ENCODE measurements at places on chromosomes 5 and 9.

GRCh38 chr5:33046091-33046490 is 335.0 kb downstream of the NPR3 start:
- DNase-seq, result no peak

GRCh38 chr9:128419061-128419925 is 1.4 kb upstream of the CERCAM start:
- DNase-seq, result no peak

DNA sequence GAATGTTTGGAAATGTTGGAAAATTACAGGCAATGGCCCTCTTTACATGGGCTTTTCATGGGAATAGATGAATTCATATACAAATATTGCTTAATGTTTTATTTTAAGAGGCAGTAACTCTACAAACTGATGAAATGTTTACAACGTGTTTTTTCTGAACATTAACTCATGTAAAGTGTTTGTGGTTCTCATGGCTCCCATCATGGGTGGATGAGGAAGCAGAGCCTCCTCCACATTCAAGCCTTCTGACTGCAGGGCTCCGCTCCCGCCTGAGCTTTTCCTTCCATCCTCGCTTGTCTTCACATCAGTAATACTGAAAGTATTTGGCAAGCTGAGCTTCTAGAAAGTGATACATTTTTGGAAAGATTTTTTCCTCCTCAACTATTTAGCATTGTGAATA is 204.2 kb downstream of the ARHGAP26 start:
- DNase-seq, result no peak

DNA sequence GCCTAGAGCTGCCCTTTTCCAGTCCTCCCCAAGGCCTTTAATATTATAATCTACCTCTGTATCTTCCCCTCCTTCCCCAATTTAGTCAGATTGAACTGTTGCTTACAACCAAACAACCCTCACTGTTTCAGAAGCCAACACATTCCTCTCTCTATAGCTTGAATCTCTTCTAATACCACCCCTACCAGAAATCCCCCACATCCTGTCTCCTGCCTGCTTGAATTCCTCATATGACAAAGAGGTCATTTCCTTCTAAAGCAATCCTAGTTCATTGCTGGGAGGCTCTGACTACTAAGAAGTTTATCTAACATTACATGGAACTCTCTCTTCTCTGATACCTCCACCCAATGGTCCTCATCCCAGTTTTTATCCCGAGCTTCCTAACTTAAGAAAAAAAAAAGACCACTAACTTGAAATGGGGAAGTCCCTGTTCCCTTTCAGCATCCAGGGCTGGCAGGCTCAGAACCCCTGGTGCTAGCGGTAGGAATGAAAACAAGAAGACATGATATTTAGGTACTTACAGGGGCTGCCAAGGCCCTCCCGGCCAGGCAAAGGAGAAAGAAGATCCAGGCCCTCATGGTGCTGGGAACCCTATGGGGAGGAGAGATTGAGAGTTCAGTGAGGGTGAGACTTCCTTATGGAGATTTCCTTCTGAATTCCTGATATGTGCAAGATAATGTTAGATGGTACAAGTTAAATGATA is 11.0 kb downstream of the SPARC start:
- no peak for DNase-seq

GRCh38 chr9:99825172-99826046 is 3.7 kb downstream of the NR4A3 start:
- no peak for DNase-seq

DNA sequence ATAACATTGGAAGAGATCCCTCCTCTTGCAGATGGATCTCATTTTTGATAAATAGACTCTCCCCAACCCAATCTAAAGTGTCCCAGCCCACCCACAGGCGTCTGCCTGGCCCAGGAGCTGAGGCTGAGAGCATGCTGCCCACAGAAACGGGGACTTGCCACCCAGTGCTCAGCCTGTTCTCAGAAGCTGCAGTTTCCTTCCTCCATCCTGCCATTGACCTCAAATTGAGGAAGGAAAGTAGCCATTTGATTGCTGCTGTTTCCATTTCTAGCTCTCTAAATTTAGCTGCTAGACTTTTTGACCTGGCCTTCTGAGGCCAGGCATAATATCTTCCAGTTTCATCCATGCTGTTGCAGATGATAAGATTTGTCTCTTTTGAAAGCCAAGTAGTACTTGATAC is 31.1 kb upstream of the FRMD3 start:
- no peak for DNase-seq

- DNase-seq, result no peak
These were observed 240.2 kb upstream of the SEMA6A start for GRCh38 chr5:116814626-116815385.

DNA sequence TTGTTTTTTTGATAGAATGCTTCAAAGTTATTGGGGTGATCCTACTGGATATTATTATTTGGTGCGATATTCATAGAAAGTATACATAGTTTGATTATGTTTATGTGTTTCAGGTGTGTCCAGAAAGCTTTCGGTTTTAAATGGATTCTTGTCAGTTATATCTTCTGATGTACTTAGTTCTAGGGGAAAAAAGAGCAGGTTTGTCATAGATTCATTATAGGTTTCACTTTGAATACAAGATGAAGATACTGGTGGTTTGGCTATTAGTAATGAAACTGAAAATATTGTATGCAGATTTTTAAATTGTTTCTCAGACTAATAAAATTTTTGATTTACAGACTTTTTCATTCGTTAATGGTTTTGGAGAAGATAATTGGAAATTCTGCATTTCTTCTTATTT is 98.9 kb downstream of the MAN2A1 start:
- DNase-seq, result no peak

- no peak for DNase-seq
These were observed 62.8 kb downstream of the SV2C start for GRCh38 chr5:76145945-76146344.

DNA sequence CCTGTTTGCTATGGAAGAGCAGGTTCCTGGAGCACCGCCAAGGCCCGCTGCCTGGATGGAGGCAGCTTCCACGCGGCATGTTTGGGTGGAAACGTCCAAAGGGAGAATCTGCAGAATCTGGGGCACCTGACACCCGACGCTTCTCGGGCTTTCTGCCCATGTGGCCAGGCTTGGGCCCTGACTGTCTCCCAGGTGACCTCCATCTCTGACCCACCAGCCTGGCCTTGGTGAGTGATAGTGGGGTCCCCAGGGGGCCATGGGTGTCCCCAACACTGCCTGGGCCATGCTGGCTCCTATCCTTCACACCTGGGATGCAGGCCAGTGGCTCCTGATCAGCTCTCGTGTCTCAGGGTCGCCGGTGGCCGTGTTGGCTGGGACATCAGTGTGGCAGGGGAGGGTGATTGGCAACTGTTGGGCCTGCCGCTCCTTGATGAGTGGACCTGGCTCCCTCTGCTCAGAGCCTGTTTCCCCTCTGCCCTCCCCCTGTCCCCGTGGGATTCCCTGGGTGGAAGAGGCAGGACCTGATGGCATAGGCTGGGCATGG is 34.0 kb downstream of the GLT6D1 start:
- DNase-seq, result no peak

DNA sequence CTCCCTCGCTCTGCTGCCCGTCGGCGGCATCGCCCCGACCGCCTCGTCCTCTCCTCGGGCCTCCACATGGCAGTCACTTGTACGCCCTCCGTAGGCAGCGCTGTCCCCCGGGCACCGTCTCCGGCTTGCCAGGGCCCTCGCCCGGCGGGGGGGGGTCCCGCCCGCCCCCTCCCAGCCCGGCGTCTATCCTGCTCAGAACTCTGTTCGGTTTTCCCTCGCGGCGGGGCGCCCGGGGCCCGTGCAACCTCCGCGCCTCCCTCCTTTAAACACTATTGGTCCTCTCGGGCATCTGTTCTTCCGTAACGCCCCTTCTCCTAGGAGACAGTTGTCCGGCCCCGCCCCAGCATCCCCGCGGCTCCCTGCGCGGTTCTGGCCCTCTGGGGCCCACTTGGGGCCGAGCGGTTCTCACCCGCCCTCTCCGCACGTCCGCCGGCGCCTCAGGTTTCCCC is 831 bp downstream of the ODF2 start:
- DNase-seq, result peak; percentile 33

GRCh38 chr9:23717505-23717904 is 108.5 kb downstream of the ELAVL2 start:
- DNase-seq, result peak; percentile 58

- DNase-seq, result no peak
These were observed 3.0 kb downstream of the TLE4 start for GRCh38 chr9:79574781-79575180.

GRCh38 chr9:79224672-79225433 is 346.9 kb upstream of the TLE4 start:
- DNase-seq, result no peak

DNA sequence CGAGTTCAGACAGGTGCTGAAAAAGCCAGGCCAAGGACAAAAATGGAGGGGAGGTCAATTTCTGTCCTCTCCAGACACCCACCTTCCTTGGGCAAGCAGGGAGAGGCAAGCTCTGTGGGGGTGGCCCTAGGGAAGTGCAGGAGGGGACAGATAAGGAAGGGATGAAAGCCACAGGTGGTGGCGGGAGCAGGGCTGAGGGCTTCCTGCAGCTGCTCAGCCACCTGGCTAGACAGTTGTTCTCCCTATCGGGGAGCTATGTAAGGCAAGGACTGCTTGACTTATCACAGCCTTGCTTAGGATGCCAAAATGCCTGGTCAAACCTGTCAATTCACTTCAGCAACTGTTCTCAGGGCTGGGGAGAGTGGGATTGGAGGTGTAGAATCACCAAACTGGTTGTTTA is 266.1 kb downstream of the ZSWIM6 start:
- no peak for DNase-seq

DNA sequence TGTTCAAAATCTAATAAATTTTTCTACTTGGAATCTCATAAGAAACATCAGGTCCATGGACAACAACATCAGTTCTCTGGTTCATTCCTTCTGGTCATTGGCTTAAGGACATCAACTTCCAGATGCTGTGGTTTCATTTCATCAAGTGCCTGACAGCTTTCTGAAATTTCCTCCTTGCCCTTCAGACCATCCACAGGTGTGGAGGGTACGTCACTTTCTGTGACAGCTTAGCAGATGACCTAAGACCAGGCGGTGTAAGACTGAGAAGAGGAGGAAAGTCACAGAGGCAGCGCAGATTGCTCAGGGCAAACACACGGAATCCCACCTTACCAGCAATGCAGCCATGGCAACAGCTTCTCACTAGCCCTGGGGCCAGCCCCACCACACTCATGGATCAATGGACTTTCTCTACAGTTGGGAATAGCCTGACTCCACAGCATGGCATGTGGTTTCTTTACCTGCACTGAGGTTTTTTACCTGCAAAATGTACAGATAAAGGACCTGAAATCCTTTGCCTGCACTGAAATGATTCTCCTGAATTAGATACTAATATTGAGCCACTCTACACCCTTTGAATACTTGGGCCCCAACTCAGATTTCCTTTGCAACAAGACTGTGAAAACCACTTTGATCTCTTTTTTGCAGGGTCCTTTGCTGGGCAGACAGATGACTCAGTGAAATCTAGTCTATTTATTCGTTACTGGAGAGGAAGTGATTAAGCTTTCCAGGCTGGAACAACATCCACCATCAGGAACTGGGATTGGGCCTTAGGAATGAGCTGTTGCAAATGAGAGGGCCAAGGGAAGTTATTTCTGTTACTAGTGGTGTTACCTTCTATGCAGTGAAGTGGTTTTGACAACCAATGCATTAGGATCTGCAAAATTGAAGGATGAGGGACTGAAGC is 26.9 kb downstream of the TICAM2 start:
- no peak for DNase-seq

GRCh38 chr9:131739959-131740648 is at the start of gene RAPGEF1:
Gene RAPGEF1 (minus strand): TSS chr9:131740076. CDS start chr9:131739830, 246 bp downstream.
- no peak for DNase-seq

DNA sequence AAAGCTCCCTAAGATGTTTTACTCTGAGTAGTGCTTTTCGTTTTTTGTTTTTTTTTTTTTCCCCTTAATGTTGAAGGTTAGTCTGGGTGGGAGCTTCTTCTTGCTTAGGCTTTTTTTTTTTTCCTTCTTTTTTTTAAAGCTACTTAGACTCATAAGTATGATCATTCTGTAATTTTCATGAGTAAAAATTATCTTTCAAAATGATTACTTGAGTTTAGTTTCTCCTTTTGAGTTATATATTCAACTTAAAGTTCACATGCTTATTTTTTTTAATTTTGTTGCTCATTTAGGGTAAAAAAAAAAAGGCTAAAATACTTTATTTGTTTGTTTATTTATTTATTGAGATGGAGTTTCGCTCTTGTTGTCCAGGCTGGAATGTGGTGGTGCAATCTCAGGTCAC is 2.9 kb downstream of the RBM27 start:
- no peak for DNase-seq

DNA sequence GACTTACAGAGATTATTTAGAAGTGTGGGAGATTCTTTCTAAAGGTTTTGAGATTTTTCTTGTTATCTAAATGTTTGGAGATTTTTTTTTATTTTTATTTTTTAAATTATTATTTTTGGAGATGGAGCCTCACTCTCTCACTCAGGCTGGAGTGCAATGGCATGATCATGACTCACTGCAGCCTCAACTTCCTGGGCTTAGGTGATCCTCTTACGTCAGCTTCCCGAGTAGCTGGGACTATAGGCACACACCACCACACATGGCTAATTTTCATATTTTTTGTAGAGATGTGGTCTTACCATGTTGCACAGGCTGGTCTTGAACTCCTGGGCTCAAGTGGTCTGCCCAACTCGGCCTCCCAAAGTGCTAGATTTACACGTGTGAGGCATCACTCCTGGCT is 694.5 kb downstream of the TLE1 start:
- DNase-seq, result no peak

- DNase-seq, result peak; percentile 39
These were observed 20.4 kb upstream of the ZNF354B start for GRCh38 chr5:178839319-178839704.

DNA sequence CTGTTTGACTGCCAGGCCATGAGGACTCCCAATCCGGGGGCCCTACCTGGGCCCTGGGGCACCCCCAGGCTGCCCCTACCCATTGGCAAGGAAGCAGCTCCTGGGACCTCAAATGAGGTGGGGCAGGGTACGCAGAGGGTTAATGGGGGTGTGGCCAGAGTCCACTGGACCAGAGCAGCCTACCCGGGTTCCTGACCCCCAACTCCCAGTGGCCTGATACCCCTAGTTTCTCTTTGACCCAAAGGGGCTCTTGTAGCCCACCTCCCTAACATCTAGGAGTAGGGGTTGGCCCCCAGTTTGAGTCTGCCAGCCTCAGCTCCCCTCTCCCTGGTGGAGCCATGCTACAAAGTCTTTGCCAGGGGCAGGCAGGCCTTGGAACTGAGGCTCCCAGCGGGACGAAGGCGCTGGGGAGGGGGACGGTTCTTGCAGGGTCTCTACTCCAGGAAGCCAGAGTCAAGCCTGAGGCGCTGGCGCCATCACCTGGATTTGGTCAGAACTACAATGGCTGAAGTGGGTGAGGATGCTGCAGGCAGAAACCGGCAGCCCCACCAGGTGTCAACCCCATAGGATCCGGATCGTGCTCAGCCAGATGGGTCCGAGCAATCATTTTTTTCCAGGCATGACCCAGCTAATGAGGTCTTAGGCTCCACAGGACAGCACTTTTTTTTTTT is 8.4 kb upstream of the CERCAM start:
- no peak for DNase-seq

DNA sequence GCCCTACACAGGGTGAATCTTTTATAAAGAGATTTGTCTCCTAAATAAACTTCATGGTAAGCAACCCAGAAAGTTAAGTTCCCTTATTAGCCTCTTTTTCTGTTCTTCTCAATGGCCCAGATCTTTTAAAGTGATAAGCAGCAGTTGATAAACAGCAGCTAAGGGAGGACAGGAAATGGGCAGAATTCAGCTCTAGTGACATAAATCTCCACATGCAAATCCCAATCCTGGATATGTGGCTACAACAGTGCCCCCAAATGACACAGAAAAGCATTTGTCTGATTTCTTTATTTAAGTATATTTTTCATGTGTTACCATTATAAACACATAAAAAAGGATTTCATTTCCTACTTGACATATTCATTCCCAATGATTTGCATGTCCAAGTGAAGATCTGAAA is 199.0 kb downstream of the DTWD2 start:
- no peak for DNase-seq

GRCh38 chr5:167982-168660 is 23.2 kb upstream of the LRRC14B start:
- DNase-seq, result no peak
